ENCODE measurements at places on chromosomes 3 and 15.
A peak's percentile ranks its signal among the peaks of the same experiment; 100 is the strongest.

DNA sequence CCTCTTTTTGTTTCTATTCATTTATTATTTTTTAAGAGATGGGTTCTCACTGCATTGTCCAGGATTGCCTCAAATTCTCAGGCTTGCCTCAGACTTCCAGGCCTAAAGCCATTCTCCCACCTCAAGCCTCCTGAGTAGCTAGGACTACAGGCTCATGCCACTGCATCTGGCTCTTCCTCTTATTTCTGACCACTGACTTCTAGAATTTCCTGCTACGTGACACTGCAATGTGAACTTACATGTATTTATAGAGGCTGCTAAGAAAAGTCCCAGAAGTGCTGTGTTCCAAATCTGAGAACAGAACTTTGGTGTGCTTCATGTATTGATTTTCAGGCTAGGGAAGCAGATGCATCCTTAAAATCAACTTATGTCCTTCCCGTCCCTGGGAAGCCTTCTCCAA is 407.4 kb downstream of the RSL24D1 start:
- no peak for DNase-seq

DNA sequence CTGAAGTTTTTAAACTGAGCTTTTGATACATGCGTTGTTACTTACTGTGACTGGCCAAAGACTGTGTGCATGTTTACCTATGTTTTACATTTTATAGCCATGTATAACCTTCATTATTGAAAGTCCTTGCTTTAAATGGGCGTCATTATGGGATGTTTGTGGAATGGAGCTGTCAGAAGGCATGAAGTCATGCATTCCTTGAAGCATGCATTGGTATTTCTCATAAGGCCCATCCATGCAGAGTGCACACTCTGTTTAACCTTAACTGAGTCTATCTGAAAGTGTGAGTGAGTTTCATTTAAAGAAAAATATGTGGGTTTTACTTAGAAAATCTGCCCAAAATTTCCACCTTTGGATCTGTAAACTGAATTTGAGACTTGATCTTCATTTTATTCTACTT is 51.1 kb downstream of the PSMD6 start:
- no peak for DNase-seq

DNA sequence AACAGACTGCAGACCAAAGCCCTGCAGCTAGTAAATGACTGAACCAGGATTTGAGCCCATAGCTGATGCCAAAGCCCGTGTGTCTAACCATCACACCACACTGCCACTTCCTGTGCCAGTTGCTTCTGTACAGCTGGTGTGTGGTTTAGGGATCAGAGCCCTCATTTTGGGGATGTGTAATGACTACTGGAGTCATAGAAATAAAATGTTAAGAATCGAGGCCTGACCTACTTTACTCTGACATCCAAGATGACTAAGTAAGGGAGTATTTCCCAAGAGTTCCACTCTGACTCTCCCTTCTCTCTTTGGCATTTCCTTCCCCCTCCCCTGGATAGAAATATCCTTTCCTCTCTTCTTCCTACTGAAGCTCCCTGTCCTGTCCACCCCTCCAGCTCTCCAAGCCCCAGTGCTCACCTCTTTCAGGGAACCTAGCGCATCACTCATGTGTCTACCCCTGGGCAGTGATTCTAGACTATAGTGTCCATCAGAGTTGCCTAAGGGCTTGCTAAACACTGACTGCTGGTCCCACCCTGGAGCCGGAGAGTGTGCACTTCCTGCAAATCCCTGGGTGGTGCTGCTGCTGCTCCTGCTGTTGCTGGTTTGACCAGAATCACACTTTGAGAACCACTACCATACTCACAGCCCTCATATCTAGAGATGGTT is 53.8 kb downstream of the MGLL start:
- no peak for DNase-seq

DNA sequence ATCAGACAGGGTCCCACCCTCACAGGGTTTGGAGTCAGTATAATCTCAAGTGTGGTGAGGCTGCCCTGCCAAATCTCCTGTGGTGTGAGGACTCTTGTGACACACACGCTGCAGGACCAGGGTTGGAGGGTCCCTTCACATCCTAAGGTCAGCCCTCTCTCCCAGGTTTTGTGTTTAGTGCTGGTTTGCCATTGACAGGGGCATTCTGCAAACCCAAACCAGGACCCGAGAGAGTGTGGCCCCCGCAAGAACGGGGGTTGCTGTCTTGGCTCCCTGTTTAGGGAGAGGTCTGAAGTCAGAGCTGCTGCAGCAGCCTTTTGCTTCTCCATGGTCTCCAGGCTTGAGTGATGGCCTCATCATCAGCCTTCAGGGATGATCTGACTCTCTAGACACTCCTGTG is 14.7 kb downstream of the FAM107A start:
- DNase-seq = peak; percentile 63

GRCh38 chr15:98799461-98800390 is 151.4 kb downstream of the IGF1R start:
- DNase-seq = no peak

DNA sequence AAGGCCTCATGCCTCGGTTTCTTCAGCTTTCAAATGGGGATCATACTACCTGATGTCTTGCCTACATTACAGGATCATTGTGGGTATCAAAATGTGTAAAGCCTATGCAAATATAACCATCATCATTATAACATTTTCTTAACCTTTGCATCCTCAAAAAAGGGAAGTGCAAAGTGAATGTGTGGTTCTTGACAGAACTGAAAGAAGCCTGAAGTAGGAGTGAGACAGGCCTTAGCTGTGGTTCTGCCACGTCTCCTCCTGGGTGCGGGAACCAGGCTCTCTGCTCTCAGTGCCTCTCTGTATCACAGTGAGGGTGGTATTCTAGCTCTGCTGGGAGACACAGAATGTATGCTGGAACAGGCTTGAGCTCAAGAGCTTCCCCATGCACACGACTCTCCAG is 316.9 kb upstream of the ICE2 start:
- DNase-seq = no peak

GRCh38 chr15:101025896-101026631 is 106.9 kb downstream of the LRRK1 start:
- peak; percentile 76 for DNase-seq

GRCh38 chr15:88828791-88829190 is 25.6 kb downstream of the ACAN start:
- DNase-seq = no peak

- no peak for DNase-seq
Measured at GRCh38 chr3:155097009-155097349, 16.9 kb downstream of the MME start.

DNA sequence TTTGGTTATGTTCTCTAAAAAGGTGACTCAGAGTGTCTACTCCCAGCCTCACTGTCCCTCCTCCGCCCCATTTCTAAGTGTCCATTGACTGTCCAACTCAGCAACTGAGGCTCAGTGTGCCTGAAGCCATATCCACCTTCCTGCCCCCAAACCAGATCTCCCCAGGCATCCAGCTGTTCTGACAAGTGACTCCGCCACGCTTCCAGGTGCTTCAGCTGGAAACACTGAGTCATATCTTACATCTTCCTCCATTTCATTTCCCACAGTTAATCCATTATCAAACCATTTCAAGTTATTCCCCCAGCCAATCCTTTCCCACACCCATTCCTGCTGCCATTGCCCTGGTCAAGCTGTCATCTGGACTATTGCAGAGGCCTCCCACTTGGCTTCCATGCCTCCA is 17.1 kb downstream of the MAGEF1 start:
- DNase-seq = peak; percentile 37

- DNase-seq = no peak
Measured at GRCh38 chr15:88108991-88109390, 147.5 kb downstream of the NTRK3 start.

DNA sequence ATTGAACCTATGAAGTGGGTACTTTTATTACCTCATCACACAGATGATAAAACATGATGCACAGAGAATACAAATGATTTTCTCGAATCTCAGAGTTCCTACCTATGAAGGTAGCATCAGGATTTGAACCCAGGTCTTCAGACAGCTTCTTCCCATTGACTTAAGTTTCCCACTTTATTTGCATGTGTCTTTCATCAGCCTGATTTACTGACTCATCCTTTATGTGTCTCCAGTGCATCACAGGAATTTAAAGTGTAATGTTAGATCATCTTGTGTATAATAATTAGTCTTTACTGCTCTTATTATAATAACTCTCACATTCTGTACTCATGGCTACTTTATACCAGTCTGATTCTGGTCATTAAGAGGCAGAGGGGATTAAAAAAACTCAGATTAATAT is 449.4 kb upstream of the SUCLG2 start:
- DNase-seq = no peak

GRCh38 chr3:125072301-125072700 is 16.5 kb upstream of the HEG1 start:
- no peak for DNase-seq

- DNase-seq = no peak
Measured at GRCh38 chr3:129609591-129610182, 3.2 kb upstream of the PLXND1 start.

- DNase-seq = no peak
Measured at GRCh38 chr15:44136991-44137477, 58.0 kb downstream of the FRMD5 start.

GRCh38 chr3:109921509-109921908 is 584.2 kb upstream of the DPPA4 start:
- DNase-seq = no peak

- DNase-seq = no peak
Measured at GRCh38 chr3:101131767-101132166, 138.5 kb upstream of the ABI3BP start.

- DNase-seq = no peak
Measured at GRCh38 chr15:85329561-85330422, 50.6 kb upstream of the AKAP13 start.

DNA sequence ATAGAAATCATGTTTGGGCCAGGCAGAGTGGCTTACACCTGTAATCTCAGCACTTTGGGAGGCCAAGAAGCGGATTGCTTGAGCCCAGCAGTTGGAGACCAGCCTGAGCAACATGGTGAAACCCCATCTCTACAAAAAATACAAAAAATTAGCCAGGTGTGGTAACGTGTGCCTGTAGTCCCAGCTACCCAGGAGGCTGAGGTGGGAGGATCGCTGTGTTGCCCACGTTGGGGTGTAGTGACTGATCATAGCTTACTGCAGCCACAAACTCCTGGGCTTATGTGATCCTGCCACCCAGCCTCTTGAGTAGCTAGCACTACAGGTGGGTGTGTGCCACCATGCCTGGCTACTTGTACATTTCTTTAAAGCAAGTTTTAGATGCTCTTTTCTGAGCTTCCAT is 114.3 kb downstream of the WDR76 start:
- DNase-seq = no peak

GRCh38 chr15:71627188-71627587 is 183.2 kb upstream of the NR2E3 start:
- no peak for DNase-seq

- no peak for DNase-seq
Measured at GRCh38 chr3:86801066-86801465, 189.9 kb downstream of the VGLL3 start.

DNA sequence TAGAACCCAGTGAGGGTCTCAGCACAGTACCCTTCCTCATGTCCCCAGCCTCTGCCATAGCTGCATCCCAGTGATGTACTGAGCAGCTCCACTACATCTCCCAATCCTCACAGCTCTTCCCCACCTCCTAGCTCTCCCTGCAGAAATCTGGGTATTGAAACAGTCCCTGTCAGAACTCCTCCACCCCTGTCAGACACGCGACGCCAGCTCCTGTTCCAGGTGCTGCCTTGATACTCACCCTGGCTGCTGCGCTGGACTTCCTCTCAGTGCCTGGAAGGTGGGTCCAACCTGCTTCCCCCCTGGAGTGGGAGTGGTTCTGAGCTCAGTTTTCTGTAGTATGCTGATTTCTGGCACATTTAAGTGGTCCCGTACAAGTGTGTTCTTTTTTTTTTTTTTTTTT is 160.9 kb upstream of the SLCO3A1 start:
- no peak for DNase-seq

DNA sequence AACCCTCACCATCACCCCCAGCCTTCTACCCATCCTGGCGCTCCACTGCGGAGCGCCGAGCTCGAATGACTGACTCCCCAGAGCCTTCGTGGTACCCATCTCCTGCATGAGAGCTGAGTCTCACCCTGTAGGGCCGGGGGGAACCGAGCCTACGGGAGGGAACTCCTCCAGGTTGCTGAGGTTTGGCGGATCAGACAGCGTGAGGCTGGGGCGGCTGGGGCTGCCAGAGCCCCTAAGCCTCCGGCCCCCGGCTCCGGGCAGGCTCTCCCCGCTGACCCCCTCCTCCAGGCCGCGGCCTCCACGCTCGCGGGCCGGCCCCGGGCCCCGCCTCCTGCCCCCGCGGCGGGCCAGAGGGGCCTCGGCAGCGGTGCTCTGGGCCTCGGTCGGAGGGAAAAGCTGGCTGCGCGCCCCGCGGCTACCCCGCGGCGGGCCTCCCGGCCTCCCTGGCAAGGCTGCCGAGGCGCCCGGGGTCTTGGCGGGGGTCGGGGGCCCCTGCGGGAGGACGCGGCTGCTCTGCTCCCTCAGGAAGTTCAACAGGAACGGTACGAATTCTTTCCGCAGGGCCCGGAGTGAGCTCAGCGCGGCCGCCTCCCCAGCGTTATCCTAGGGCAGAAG is 643 bp downstream of the CDAN1 start:
- DNase-seq = no peak

DNA sequence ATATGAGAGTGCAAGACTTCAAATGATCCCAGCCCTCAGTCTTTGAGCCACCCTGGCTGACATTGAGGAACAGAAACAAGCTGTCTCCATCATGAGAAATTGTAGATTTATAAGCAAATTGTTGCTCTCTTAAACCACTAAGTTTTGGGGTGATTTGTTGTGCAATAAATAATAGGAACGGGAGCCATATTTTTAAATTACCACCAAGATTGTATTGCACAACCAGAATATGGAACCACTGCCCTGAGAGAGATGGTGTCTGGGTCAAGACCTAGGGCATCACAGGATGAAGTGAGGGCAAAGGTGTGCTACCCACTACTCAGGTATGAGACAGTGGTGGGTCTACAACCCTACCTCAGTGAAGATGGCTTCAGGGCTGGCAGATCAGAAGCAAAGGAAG is 2.3 kb upstream of the CFAP92 start:
- DNase-seq = no peak

DNA sequence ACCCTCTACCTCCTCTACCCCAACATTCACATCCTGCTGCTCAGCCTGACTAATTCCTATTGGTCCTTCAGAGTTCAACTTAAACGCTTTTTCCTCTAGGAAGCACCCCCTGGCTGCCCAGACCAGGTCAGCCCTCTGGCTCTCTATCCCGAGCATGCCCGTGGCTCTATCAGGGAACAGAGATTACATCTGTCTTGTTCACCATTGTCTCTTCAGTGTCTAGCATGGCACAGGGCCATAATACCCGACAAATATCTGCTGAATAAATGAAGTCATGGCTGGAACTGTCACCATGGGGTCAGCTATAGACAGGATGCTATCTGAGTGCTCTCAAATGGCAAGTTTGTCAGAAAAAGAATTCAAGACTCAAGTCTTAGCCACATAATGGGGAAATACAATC is 296.9 kb upstream of the CHRNA7 start:
- no peak for DNase-seq

GRCh38 chr3:100269410-100270214 is 8.8 kb downstream of the TBC1D23 start:
- no peak for DNase-seq

- no peak for DNase-seq
Measured at GRCh38 chr3:189530822-189531221, 100.4 kb upstream of the TP63 start.

- no peak for DNase-seq
Measured at GRCh38 chr15:62026487-62027262, 33.6 kb downstream of the VPS13C start.

- peak; percentile 42 for DNase-seq
Measured at GRCh38 chr3:122941228-122942206, 86.0 kb downstream of the SEMA5B start.
